ENCODE measurements at places on chromosomes 4 and X.

- peak; percentile 16 for DNase-seq
Observed at GRCh38 chr4:120918788-120919187, 3.7 kb downstream of the PRDM5 start.

GRCh38 chr4:125986307-125986706, 671.6 kb downstream of the FAT4 start:
- no peak for DNase-seq

GRCh38 chr4:64095398-64095797, 313.9 kb downstream of the TECRL start:
- DNase-seq: no peak

- DNase-seq: no peak
Observed at GRCh38 chr4:138773321-138773720, 242.3 kb upstream of the NOCT start.

- DNase-seq: no peak
Observed at GRCh38 chr4:59348949-59349348, 1851.2 kb upstream of the ADGRL3 start.

DNA sequence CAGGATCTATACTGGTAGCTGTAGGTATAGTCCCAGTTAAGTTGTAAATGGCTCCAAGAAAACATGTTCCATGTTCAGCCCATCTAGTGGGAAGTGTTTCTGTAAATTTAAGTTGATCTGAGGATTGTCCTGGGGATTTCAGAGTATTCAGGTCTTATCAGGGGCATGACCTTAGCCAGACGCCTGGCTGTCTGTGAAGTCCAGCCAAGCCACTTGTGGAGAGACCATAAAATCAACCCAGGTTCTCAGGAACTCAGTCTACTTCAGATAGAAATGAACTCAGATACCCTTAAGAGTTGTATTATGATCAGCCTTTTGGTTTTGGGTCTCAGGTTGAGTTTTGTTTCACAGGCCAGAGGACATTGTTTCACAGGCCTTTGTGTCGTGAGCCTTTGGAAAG, 95.9 kb downstream of the EGF start:
- DNase-seq: no peak
